ENCODE measurements at places on chromosomes 6 and 20. TPM values are rescaled to one million over a fixed set of nuclear protein-coding genes. Genes with fewer than 3 reads are reported as not detected.

- DNase-seq, result peak; percentile 13
These were observed 1.1 kb downstream of the SOD2 start for GRCh38 chr6:159691963-159692287.

DNA sequence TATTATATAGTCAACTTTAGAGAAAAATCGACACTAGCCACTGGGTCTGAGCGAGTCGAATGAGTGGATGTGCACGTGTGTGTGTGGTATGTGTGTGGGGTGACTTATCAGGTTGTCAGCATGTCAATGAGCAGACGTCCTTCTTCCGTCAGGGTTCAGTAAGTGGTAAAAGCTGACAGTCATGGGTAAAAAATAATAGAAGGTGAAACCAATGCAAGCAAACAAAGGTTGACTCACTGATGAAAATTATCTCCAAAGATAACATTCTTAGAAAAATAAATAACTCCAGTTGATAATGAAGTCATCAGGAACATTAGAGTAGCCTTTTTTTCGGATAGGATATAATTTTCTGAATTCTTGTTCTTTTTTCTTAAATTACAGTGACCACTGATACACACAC is 243.8 kb upstream of the FOXQ1 start:
- DNase-seq, result no peak

- no peak for DNase-seq
These were observed 1.8 kb downstream of the ENTPD6 start for GRCh38 chr20:25197183-25197869.

DNA sequence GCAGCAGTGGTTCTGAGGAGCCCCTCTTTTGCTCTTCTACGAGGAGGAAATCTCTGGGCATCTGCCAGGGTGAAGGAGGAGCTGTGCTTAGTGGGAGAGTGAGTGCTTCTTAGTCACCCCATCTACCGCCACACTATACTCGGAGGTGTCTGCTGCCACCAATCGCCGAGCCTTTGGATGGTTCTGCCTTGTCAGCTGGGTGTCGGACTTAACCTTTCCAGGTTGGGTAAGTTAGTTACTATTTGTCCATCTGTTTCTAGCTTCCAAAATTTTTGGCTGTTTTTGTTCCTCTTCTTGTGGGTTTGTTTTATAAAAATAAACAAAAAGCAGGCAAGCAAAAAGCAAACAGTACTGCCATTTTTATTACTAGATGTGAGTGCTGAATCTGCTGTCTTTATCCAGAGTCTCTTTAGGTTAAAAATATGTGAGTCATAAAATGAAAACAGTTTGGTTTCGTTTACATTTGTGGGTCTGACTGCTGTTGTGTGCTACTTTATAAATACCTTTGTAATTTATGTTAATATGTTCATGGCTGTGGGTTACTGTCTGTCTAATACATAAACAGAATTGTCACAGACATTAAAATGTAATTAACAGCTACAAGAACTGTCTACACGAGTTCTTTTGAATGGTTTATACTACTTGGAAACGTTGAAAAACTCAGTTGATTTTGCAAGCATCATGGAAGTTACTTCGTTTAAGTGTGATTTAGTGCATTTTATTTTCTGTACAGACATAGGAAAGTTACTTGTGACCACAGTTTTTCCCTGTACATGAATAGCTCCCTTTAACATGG is 89.2 kb downstream of the ARID1B start:
- peak; percentile 38 for DNase-seq

- DNase-seq, result no peak
These were observed 15.0 kb upstream of the CSE1L start for GRCh38 chr20:49030954-49031619.

DNA sequence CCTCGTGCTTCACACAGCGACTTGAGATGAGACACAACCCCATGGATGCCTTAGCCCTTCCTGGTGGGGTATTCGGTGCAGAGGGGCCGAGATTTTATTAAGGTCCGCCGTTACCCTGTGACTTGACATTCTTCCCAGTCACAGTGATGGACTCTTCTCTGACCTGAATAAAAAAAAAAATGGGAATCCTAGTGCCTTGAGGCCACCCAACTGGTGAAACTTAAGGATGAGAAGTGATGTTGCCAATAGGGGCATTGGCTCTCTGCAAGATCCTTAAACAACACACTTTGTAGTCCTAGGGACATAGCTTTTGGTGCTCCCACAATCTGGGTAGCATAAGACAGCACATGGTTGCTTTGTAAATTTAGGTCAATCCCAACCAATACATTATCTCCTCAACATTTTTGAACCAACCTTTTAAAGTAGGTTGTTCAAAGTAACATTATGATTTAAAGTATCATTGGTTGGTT is 814 bp upstream of the ADNP start:
- DNase-seq, result no peak

- no peak for DNase-seq
These were observed 175.1 kb upstream of the PMEPA1 start for GRCh38 chr20:57884956-57885355.

- no peak for DNase-seq
These were observed 101.1 kb upstream of the CDYL start for GRCh38 chr6:4675121-4675520.

DNA sequence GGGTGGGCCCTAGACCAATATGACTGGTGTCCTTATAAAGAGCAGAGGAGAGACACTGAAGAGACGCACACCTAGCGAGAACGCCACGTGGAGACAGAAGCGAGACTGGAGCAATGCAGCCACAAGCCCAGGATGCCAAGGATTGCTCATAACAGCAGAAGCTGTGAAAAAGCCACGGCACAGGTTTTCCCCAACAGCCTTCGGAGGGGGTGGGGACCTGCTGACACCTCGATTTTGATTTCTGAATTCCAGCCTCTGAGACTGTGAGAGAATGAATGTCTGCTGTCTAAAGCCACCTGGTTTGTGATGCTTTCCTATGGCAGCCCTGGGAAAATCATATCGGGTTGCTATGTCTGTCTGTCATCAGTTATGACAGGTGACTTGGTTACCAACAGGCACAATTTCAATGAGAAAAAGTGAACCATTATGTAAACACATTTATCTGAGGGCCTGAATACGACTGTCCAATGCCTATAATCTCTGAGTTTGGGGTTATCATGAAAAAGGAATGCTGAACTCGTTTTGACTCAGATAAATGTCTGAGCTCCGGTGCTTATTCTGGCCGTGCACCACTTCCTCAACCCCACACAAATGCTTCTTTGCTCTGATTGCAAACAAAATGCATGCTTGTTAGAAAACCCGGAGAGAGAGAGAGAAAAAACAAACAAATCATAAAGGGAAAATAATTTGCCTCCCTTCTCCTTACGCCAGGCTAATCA is 769.7 kb downstream of the PTPRT start:
- DNase-seq, result no peak

- no peak for DNase-seq
These were observed 145.1 kb upstream of the ZNF184 start for GRCh38 chr6:27617700-27618689.

DNA sequence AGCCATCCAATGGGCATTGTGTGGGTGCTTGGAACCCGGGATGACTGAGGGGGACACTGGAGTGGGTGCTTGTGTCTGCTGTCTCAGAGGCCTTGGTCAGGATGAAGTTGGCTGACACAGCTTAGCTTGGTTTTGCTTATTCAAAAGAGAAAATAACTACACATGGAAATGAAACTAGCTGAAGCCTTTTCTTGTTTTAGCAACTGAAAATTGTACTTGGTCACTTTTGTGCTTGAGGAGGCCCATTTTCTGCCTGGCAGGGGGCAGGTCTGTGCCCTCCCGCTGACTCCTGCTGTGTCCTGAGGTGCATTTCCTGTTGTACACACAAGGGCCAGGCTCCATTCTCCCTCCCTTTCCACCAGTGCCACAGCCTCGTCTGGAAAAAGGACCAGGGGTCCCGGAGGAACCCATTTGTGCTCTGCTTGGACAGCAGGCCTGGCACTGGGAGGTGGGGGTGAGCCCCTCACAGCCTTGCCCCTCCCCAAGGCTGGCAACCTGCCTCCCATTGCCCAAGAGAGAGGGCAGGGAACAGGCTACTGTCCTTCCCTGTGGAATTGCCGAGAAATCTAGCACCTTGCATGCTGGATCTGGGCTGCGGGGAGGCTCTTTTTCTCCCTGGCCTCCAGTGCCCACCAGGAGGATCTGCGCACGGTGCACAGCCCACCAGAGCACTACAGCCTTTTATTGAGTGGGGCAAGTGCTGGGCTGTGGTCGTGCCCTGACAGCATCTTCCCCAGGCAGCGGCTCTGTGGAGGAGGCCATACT is 49.4 kb downstream of the PYGB start:
- DNase-seq, result no peak

- DNase-seq, result no peak
These were observed 66.7 kb upstream of the E2F3 start for GRCh38 chr6:20334962-20335361.

DNA sequence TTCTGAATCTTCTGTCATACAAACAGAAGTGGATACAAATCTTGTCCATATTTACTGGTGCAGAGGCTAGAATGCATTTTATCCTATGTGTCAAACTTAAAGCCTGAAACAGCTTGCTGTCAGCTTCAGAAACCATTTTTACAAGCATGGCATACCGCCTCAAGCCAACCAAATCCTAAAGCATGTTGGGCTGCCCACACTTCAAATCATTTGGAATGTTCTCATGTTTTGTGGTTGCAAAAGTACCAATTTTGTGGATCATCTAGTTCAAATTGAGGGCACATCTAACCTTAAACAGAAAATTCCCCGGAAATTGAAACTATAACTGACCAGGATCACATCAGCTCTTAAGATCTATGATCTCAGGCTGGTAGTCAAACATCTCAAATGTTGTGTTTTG is 3.2 kb downstream of the GPR63 start:
- no peak for DNase-seq

DNA sequence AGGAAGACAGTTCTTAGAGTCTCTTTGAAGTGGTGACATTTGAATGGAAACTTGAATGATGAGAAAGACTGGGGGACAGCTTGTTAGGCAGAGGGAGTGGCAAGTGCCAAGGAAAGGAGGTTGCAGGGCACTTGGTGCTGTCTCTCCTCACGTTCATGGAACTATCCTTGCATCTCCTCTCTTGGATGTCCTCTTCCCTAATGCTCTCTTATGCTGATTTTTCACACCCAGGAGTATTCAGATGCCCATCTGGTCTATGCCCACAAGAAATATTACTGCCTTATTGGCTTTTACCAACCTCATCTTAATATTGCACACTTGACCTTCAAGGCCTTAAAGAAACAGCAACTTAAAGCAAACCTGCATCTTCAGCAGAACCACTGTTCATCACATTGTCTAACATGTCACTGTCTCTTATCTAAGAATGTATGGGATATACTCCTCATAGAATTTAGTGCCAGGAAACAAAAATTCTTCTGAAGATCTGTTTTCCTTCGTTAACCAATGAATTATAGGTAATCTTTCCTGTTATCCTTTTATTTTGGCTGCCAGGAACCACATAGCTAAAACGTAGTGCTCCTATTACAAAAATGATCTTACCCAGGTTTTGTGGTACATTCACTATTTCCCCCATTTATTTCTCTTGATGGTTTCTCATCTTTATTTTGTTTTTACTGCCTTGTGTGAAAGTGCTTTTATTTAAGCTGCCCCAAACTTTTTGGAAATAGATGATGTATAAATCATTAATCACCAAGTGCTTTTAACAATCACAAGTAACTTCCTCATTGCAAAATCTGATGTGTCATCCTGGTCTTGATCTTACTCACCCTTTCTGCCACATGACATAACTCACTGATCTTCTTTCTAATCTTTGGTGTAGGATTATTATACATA is 12.8 kb downstream of the RGS17 start:
- no peak for DNase-seq

DNA sequence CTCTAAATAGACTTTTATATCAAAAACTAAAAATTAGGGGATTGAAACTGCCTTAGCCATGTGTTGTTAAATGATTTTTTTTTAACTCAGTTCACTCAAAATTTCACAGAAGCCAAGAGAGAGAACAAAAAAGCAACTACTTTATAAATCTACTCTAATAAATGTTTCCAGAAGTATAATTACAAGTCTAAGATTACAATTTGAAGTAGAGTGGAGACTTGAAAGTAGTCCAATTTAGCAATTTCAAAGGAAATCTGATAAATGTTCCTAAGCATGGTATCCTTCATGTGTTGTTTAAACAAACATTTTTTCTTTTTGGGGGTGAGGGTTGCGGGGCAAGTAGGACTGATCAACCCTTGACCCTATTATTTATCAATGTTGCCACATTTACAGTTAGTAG is 72.6 kb downstream of the PHIP start:
- DNase-seq, result no peak

- no peak for DNase-seq
These were observed 48.8 kb downstream of the ERMARD start for GRCh38 chr6:169800116-169800667.

DNA sequence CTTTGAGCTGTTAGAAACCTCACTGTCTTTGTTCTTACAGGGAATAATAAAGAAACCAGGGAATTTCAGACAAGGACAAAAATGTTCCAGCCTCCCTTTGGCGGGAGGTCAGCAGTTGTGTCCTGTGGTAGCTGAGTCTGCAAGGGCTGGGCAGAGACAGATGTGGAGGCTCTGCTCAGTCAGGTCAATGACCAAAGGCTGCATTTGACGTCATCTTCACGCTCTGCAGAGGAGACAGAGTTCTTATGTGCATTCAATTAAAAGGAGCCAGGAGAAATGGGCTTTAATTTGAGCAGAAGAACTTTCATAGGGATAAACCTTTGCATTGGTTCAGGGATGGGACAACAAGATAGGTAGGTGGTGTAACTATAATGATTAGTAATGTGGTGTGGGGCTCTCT is 45.1 kb upstream of the FOXA2 start:
- DNase-seq, result no peak

Gene FAM217A
- total RNA-seq, result not detected

Gene RNF39
- total RNA-seq, result not detected

Gene DEFB132
- total RNA-seq, result not detected

Gene GLO1
- total RNA-seq, result 87.6 TPM

Gene THBD
- total RNA-seq, result not detected

Gene NEURL2
- total RNA-seq, result 9.9 TPM

Gene ARMC12
- 4.4 TPM for total RNA-seq

Gene C6orf47
- 17.4 TPM for total RNA-seq

Gene SIM1
- not detected for total RNA-seq

Gene PSORS1C2
- not detected for total RNA-seq

Gene GRM4
- 1.3 TPM for total RNA-seq

Gene ADGRF4
- not detected for total RNA-seq

Gene LAMP5
- total RNA-seq, result not detected

Data from OCI-LY7 (cell line).